A673 (cell line): ENCODE measurements at places on chromosomes 2 and 18. TPM values are rescaled to one million over a fixed set of nuclear protein-coding genes. Genes with fewer than 3 reads are reported as not detected.

The IL1A gene
- total RNA-seq: 5.4 and 6.3 TPM in 2 replicates

DNA sequence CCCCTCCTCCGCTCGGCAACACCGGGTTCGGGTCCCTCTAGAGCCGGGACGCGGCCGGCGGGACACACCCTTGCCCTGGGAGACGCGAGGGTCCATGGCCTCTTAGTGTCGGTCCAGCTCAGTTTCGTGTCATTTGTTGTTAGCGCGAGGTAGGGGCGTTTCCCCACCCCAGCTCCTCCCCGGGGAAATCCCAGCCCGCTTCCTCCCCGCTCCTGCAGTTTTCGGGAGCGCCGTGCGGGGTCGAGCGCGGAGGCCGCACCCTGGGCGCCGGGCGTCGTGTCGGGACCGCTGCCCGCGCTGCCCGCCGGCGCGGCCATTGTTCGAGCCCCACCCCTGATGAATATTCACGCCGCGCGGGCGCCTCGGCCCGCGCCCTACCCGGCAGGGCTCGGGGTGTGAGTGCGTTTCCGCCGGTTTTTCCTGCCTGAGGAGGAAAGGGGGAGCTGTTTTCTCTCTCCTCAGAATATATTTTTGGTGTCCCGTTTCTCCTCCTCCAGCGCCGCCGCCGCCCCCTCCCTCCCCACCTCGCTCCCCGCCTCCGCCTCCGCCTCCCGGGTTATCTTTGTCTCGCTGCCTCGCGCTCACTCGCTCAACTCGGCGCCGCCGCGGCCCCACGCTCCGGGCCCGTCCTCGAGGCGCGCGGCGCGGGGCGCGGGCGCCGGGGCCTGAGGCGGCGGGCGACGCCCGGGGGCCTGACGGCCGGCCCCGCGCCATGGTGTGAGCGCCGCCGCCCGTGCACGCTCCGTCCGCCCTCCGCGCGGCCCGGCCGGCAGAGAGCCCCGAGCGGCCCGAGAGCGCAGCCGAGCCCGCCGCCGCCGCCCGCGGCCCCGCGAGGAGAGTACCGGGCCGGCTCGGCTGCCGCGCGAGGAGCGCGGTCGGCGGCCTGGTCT lies at the start of gene MAP4K4:
Gene MAP4K4 (plus strand): TSS at position 584 of the 890 bp plus-strand sequence. CDS start 374 bp downstream, outside the sequence.
- DNase-seq: peak; percentile 93
- no peaks in the 10 kb centered on the region for H3K27me3 ChIP-seq
- peaks cover 9% of the 10 kb centered on the region for H3K4me1 ChIP-seq
- H3K4me3 ChIP-seq: peak within 1 kb of the TSS; percentile 68
- H3K36me3 ChIP-seq: peaks cover 7% of the 10 kb centered on the region

DNA sequence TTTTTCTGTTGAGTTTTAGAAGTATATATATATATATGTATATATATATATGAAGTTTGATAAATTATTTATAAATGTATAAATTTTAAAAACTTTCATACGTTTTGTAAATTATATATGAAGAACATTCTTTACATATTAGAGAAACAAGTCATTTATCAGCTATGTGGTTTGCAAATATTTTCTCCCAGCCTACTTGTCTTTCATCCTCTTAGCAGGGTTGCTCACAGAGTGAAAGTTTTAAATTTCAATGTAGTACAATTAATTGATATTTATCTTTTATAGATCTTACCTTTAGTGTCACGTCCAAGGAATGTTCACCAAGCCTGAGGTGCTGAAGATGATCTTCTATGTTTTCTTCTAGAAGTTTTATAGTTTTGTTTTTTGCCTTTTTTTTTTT lies 78.3 kb upstream of the HS6ST1 start:
- no peak overlapping the region for H3K4me3 ChIP-seq
- H3K4me1 ChIP-seq: peaks cover 18% of the 10 kb centered on the region
- DNase-seq: no peak
- no peak overlapping the region for H3K27ac ChIP-seq

The C2orf72 gene
- not detected in 2 replicates for total RNA-seq

The MC5R gene
- total RNA-seq: not detected in 2 replicates

The DSG4 gene
- total RNA-seq: not detected in 2 replicates

DNA sequence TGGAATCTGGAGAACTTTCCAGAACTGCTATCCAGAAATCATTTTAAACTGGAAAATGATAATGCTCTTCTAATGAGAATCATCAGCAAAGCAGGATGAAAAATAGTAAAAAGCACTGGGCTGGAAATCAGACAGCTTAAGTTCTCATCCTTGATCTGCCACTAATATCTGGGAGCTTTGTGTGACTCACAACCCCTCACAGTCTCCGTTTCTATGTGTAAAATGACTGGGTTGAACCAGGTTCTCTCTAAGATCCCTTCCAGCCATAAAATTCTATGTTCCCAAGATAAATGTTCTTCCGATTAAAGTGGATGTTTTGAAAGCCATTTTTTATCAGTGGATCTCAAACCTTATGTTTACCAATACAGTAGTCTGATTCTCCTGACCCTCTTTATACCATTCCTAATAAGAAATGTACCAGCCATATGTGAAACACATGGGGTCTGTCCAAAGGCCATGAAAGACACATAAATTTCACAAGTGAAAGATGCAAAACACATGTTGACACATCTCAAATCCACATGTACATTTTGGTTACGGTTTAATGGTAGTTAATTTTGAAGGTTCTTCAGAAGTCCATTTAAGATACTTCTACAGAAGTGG lies 188.8 kb downstream of the EN1 start:
- no peaks in the 10 kb centered on the region for H3K36me3 ChIP-seq
- no peaks in the 10 kb centered on the region for H3K27me3 ChIP-seq
- H3K4me1 ChIP-seq: no peaks in the 10 kb centered on the region
- no peak for DNase-seq
- H3K4me3 ChIP-seq: no peak overlapping the region

- H3K36me3 ChIP-seq: no peaks in the 10 kb centered on the region
- H3K27me3 ChIP-seq: no peaks in the 10 kb centered on the region
- no peak overlapping the region for H3K27ac ChIP-seq
- no peak for DNase-seq
Measured at GRCh38 chr2:96114903-96115581, 1.3 kb downstream of the ADRA2B start.

GRCh38 chr2:86368161-86368824 lies 30.9 kb upstream of the REEP1 start:
- H3K36me3 ChIP-seq: no peaks in the 10 kb centered on the region
- H3K27me3 ChIP-seq: no peaks in the 10 kb centered on the region
- no peak overlapping the region for H3K4me3 ChIP-seq
- DNase-seq: peak; percentile 72

The OTX1 gene
- 1.1 and 2.1 TPM in 2 replicates for total RNA-seq

GRCh38 chr18:31548853-31549252 lies 42.8 kb upstream of the TTR start:
- H3K36me3 ChIP-seq: no peaks in the 10 kb centered on the region
- H3K27me3 ChIP-seq: peaks cover 3% of the 10 kb centered on the region
- no peak overlapping the region for H3K4me3 ChIP-seq
- no peak for DNase-seq
- no peak overlapping the region for H3K27ac ChIP-seq

- no peaks in the 10 kb centered on the region for H3K27me3 ChIP-seq
- no peak for DNase-seq
- H3K27ac ChIP-seq: no peak overlapping the region
Measured at GRCh38 chr2:71783215-71783614, 329.9 kb downstream of the DYSF start.

- H3K36me3 ChIP-seq: no peaks in the 10 kb centered on the region
- H3K4me3 ChIP-seq: no peak overlapping the region
- no peak overlapping the region for H3K27ac ChIP-seq
- DNase-seq: no peak
- H3K27me3 ChIP-seq: peaks cover 6% of the 10 kb centered on the region
Measured at GRCh38 chr2:100350661-100351185, 28.4 kb upstream of the LONRF2 start.

The NOL4 gene
- 34.4 and 36.7 TPM in 2 replicates for total RNA-seq

DNA sequence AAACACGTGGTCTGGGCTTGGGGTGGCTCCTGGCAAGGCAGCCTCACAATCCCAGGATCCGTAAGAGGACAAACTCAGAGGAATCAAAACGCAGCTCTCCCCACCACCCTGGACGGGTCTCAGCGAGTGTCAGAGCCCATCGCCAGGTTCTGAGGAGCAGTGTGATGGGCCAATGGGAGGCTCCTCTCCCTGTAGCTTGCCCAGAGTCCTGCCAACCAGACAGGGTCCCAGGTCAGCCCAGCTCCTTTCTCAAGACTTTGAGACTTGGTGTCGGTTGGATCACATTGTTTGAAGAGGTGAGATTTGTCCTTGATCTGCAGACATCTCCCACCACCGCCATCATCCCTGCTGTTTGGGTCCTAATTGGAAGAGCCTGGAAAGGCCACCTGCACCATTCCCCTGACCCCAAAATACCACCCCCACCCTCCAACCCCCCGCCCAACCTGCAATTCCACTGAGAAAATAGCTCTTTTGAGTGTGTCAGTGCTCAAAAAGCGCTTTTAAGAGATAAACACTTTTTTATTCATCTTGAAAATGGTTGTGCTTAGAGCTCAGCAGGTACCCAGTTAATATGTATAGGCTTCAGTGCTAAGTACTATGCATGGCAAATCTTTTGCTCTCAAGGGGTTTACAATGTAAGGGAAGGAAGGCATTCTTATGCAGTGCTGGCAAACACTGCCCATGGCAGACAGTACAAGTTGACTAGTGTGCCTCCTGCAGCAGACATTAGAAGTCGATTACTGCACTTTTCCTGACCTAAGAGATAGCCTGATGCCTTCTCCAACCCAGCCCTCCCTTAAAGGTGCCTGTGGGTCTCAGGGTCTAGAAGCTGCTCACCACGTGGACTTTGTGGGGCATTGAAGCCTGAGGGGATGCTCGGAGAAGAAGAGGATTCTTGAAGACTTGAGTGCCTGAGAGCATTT lies 50.6 kb downstream of the GLI2 start:
- H3K4me3 ChIP-seq: no peak overlapping the region
- H3K27me3 ChIP-seq: no peaks in the 10 kb centered on the region
- H3K4me1 ChIP-seq: peaks cover 37% of the 10 kb centered on the region
- H3K36me3 ChIP-seq: no peaks in the 10 kb centered on the region
- peak; percentile 85 for DNase-seq
- H3K27ac ChIP-seq: no peak overlapping the region

The CKAP2L gene
- total RNA-seq: 48.1 and 49.6 TPM in 2 replicates

DNA sequence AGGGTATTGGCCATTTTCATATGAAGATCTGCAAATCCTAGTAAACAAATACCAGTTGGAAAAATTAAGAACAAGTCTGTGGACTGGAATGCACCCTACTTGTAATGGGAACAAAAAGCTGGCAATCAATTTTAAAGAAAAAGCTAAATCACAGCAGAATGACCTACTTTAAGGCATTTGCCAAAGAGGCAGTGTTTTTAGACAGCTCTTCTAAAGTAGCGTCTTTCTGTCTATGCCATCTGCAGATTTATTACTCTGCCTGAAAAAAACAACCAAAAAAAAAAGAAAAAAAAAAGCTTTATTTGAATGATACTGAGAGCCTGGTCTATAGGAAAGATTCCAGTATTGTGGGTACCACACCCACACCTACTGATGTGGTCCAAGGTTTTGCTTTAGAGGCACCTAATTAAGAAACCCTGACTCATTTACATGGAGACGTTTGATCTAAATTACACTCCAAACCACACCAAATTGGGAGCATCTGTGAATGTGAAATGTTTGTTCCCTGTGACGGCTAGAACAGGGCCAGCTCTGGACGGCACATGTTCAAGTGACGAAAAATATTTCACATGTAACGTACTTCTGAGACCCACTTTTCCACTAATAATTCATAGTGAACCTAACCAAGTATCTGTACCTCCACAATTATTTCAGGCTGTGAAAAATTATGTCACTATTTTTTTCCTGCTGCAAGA lies 597.1 kb downstream of the ARHGAP15 start:
- no peaks in the 10 kb centered on the region for H3K4me1 ChIP-seq
- H3K4me3 ChIP-seq: no peak overlapping the region
- no peaks in the 10 kb centered on the region for H3K27me3 ChIP-seq
- H3K36me3 ChIP-seq: no peaks in the 10 kb centered on the region

DNA sequence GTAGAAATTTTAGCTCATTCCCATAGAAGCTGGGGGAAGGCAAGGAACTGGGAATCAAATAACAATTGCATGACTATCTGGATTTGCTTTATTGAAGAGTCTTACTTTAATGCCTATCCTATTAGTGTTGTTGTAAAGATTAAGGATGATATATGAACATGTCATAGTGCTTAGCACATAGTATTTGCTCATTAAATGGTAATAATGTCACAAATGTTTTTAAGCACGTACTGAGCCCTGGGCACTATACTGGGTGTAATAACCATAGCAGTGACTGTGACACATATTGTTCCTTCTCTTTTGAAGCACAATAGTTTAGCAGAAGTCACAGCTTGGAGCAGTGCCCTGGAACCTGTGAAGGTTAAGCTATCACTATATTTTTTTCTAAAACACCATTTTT lies 47.2 kb upstream of the DTNB start:
- H3K36me3 ChIP-seq: no peaks in the 10 kb centered on the region
- no peaks in the 10 kb centered on the region for H3K4me1 ChIP-seq
- H3K4me3 ChIP-seq: no peak overlapping the region
- H3K27me3 ChIP-seq: no peaks in the 10 kb centered on the region
- no peak for DNase-seq
- no peak overlapping the region for H3K27ac ChIP-seq

GRCh38 chr2:239160226-239161143 lies 240.3 kb downstream of the HDAC4 start:
- no peaks in the 10 kb centered on the region for H3K4me1 ChIP-seq
- H3K27ac ChIP-seq: no peak overlapping the region
- H3K4me3 ChIP-seq: no peak overlapping the region
- no peaks in the 10 kb centered on the region for H3K27me3 ChIP-seq
- peaks cover 4% of the 10 kb centered on the region for H3K36me3 ChIP-seq

DNA sequence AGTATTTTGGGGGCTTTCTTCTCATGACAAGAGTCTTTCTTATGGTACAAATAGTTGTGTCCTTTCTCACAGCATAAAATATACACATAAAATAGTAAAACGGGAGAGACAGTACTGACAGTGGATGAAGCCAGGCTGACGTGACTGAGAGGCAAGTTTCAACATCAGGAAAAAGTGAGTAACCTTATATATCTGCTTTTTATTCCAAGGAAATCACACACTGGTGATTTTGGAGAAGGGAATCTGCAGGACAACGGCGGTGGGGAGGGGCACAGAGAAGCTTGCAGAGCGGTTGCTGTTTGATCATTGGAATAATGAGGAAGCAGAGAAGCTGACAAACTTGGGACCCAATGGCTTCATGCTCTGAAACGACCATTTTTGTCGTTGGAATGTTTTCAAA lies 130.6 kb upstream of the ZNF236 start:
- H3K36me3 ChIP-seq: no peaks in the 10 kb centered on the region
- no peaks in the 10 kb centered on the region for H3K27me3 ChIP-seq
- DNase-seq: no peak
- no peak overlapping the region for H3K27ac ChIP-seq
- H3K4me3 ChIP-seq: no peak overlapping the region

DNA sequence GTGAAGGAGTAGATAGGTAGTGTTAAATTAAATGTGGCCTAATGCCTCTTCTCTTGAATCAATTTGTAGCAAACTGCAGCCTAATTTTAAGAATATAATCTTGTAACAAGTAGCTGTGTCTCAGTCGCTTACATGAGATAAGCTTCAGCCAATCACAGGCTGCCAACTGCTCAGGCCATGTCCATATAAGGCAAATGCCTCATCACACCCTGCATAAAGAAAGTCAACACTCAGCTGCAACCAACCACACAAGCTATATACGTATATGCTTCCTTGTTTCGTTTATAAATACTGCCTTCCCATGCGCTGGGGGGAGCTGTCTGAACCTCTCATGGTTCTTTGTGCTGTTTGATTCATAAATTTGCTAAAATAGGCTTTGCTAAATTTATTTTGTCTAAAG lies 476.3 kb downstream of the TRIB2 start:
- peak; percentile 77 for DNase-seq
- no peak overlapping the region for H3K27ac ChIP-seq
- H3K27me3 ChIP-seq: peaks cover 3% of the 10 kb centered on the region
- no peaks in the 10 kb centered on the region for H3K36me3 ChIP-seq
- no peaks in the 10 kb centered on the region for H3K4me1 ChIP-seq
- no peak overlapping the region for H3K4me3 ChIP-seq
